ENCODE measurements at places on chromosomes 12 and 14. TPM values are rescaled to one million over a fixed set of nuclear protein-coding genes. Genes with fewer than 3 reads are reported as not detected.

DNA sequence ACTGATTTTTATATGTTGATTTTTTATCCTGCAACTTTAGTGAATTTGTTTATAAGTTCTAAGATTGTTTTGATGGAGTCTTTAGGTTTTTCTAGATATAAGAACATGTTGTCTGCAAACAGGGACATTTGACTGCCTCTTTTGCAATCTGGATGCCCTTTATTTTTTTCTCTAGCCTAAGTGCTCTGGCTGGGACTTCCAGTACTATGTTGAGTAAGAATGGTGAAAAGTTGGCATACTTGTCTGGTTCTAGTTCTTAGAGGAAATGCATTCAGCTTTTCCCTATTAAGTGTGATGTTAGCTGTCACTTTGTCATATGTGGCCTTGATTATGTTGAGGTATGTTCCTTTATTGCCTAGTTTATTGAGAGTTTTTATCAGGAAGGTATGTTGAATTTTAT lies 68.1 kb downstream of the ERC1 start:
- no peak for DNase-seq

GRCh38 chr14:93075891-93076290 lies 39.8 kb downstream of the ITPK1 start:
- no peak for DNase-seq

GRCh38 chr12:68807576-68808387 lies at the start of gene MDM2:
TSS of gene MDM2 (plus strand) at chr12:68808177. CDS start at chr12:68808478, 301 bp downstream.
- DNase-seq: peak; percentile 97

GRCh38 chr12:124904306-124905098 lies 9.9 kb downstream of the UBC start:
- no peak for DNase-seq

DNA sequence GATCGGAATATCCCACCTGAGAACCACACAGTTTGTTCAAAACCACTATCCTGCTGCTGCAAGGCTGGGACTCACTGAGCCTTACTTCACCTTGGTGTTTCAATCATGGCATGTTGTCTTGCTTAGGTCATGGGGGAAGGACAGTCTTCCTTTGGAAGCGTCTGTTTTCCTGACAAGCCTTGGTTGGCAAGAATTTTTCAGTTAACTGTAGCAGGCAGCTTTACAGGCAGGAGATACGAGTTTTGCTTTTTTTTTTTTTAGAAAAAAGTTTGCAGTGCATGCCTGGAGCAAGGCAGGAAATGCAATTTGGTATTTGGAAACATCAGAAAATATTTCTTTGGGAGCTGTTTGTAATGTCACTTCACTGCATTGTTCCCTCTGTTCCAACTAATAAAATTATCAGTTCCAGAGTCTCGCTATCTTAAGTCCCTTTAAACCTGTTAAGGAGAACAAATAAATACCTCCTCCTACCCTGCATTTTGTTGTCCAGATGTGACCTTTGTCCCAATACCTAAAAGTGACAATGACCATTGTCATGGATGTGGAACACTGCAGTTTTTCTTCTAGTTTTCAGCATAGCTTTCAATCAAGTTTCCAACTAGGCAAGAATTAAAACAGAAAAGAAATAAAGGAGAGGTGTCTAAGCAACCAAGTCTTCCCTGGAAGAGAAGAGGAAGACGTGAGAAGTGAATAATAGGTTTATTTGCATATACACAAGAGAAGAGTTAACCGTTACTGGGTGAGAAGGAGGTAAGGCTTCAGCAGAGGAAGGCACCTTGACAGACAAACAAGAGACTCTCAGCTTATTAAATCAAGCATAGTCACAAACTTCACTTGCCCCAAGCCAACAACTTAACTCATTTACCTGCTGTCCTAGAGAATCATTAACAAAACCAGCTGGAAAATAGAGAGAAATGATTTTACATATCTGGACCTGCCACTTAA lies 71.4 kb upstream of the ACTN1 start:
- no peak for DNase-seq

GRCh38 chr14:53032161-53032803 lies 81.4 kb upstream of the FERMT2 start:
- DNase-seq: no peak

GRCh38 chr12:106035421-106035820 lies 103.3 kb downstream of the NUAK1 start:
- no peak for DNase-seq

The PRH2 gene
- total RNA-seq: not detected

The KDM5A gene
- 87.7 TPM for total RNA-seq

The RDH16 gene
- total RNA-seq: 0.37 TPM

The C3AR1 gene
- 9.1 TPM for total RNA-seq
